ENCODE measurements at places on chromosomes 7 and 10.

DNA sequence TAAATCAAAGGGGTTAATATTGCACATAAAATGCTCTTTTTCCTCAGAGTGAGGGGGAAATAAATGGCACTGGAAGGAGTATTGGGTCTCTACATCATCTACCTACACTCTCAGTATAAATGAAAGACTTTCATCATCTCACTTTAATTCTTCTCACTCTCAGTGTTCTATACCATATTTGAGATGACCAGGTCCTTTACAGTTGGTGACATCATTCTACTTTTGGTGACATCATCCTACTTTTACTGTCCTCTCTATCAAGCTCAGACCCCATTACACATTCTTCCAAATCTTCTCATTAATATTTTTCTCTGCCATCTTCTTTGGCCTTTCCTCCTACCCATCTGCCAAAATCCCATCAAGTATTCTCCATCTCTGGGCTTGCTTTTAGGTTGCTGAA lies 74.6 kb upstream of the TMEM106B start:
- no peak for DNase-seq

DNA sequence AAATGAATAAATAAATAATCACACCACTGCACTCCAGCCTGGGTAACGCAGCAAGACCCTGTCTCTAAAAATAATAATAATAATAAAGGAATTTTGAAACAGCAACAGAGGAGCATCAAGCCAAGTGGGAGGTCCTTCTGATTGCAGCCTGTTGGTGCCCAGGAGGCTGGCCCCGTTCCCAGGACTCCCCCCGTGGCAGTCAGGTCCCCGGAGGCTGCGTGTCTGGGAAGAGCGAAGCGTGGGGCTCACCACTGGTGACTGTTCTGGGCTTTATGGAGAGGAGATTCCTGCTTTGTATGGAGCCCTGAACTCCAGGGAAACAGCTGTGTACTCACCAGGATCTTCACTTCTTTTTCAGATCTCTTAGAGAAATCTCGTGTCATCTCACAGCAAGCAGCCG lies 19.3 kb upstream of the MYH16 start:
- no peak for DNase-seq

- no peak for DNase-seq
Observed at GRCh38 chr7:31096877-31097258, 44.8 kb downstream of the ADCYAP1R1 start.

DNA sequence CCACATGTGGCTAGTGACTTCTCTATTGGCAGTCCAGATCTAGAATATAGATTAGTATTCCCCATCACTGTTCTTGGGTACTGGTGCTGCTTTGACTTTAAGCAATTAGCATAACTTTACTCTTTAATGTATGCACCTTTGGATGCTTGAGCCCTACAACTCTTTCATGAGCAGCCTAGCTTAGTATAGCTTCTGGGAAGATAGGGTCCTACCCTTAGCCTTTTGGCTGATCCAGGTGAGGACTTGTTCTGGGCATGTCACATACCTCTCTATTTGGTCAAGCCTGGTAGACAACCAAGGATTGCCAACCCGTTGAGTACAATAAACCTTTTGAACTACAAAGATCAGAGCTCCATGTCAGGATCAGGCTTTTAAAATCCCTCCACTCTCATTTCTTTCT lies 17.7 kb downstream of the PCGF5 start:
- DNase-seq: no peak

DNA sequence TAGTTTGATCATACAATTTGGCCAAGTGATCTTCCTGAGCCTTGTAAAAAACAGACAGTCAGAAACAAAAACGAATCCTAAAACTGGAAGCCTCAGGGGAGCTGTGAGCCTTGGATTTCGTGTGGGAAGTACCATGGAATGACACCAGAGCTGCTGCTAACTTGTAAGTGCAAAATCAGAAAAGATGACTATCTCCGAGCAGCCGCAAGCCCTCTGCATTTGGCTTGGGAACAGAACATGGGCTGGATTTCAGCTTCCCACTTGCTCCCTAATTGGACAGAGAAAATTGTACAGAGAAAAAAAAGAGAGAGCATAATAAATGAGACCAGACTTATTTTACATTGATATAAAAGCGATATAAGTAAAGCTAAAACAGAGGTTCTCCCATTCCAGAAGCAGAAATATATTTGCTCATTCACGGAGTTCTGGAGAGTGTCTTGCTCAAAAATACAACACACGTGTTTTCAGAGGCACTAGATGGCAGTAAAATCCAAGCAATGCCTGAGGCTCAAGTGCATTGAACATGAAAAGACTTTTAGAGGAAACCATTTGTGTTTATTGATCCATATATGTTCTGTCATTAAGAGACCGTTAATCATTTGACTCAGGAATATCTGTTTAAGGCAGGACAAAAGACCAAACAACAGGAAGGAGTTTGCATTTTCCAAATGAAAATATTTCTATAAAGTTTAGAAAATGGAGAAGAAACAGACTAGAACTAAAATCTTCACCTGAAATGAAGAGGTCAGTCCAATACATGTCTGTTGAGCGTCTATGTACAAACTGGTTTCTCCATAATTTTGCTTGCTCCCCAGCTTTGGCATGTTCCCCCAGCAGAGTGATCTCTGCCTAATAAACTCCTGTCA lies 78.3 kb upstream of the SLC26A5 start:
- DNase-seq: no peak

All from 8988T (cell line).